ENCODE measurements at places on chromosomes 11 and 22.

DNA sequence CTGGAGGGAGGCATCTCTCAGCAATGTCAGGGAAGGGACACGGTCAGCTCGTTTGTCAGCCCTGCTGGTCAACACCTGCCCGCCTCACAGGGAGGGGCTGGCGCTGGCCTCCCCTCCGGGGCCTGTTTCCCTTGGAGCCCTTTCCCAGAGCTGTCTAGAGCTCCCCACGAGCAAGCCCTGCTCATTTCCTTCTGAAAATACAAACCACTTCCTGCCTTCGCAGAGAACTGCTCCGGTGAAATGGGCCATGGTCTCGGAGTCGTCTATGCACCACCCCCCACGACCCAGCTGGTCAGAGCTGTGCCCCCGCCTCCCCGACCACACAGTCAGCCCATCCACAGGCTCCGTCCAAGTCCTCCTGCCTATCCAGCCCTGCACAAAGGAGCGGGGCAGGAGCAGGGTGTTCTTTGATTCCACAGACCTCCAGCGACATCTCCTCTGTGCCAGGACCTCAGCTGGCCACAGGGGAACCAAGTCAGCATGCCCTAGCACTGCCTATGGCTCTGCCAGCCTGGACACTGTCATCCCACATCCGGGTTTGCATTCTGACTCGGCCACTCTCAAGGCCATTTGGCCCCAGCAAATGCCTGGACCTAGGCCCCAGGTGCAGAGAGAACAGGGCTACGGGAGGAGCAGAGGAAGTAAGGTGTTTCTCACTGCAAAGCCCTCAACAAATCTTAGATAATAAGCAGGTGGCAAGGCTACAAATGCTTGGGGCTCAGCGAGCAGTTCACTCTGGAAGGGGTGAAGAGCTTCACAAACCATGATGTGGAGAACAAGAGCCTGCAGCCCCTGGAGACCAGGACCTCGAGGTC lies 82.1 kb upstream of the WNT11 start:
- DNase-seq, result no peak

GRCh38 chr22:47195484-47196165 lies 433.2 kb downstream of the TBC1D22A start:
- DNase-seq, result no peak

DNA sequence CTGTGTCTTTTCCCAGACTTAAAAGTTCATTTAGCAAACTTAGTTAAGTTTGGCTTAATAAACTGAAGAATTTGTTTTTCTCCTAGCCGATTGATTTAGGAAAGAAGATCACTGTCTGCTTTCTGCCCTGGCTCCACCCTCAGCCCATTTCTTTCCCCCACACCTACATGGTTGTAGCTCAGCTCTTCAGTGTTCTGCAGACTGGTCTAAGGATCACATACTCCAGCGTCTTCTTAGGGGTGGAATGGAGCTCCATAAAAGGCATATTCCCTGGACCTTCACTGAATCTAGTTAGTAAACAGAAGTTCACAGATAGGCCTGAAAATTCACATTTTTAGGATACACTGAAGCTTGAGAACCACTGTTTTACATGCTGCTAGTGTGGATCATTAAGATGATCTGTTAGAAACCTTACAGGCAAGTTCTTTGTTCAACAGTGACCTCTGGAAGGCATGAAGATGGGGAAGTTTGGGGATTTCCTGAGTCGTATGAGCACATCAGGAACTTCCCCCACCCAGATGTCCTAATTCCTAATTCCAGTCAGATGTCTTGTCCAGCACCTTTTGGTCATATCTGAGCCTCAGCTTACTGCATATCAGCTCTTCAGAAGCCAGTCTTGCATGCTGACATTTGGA lies 16.8 kb downstream of the PIWIL4 start:
- no peak for DNase-seq

DNA sequence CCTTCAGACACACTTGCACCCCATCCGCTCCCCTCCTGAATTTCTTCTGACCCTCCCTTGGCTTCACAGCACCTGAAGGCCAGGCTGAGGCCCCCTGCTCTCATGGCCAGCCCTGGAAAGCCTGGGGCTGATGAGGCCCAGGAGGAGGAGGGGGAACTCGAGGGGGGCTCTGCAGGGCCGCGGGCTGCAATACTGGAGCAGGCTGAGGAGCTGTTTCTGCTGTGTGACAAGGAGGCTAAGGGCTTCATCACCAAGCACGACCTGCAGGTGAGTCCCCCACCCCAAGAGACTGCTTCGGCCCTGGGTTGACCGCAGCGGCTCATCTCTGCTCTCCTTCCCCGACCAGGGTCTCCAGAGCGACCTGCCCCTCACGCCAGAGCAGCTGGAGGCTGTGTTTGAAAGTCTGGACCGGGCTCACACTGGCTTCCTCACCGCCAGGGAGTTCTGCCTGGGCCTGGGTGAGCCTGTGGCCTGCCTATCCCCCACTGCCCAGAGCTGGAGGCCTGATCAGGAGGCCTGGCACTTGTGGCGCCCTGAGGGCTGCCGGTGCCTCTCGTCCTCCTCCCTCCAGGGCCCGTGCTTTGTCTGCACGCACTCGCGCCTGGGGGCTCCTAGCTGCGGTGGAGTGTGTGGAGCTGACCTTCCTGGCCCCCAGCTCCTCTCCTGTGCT lies 922 bp downstream of the CRACR2B start:
- DNase-seq, result no peak

DNA sequence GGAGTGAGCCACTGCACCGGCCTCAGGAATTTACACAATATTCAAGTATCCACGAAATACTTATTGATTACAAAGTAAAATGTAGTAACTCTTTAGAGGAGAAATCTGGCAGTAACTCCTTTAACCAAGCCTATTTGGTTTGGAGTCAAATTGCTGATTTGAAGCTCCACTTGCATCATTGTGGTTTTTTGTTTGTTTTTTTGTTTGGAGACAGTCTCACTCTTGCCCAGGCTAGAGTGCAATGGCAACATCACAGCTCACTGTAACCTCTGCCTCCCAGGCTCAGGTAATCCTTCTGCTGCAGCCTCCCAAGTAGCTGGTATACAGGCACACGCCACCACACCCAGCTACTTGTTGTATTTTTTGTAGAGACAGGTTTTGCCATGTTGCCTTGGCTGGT lies 6.4 kb upstream of the QSER1 start:
- no peak for DNase-seq

DNA sequence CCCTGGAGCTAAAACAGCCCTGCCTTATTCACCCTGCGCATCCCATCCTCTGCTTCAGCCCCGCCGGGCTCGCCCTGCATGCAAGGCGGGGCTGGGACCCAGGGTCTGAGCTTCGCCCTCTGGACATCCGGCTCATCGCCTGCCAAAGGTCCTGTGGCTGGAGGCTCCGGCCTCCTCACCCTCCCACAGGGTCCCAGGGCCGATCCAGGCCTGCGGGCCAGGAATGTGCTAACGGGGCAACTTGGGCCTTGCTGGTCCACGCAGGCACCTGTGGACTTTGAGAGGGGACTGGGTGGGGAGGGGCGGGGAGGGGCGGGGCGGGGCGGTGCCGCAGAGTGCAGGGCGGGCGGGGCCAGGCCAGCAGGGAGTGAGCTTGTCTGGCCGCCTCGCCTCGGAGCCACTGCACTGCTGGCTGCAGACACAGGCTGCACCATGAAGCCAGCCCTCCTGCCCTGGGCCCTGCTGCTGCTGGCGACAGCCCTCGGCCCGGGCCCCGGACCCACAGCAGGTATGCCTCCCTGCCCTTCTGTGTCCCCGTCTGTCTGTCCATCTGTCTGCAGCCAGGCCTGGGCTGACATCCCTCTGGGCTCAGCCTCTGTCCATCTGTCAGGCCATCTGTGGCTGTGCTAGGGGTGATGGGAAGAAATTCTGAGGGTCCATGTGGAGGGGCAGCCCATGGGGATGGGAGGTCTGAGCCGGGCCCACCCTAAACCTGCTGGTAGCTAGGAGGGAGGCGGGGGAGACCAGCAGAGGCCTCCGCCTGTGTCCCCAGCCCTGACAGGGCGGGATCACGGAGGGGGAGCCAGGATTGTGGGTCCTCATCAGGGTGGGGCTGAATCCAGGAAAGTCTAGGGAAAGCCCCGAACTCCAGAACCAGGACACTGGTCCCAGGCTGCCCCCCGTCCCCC lies at the start of gene SUSD2:
TSS of gene SUSD2 (plus strand) at position 400 of the 908 bp plus-strand sequence. CDS start at position 433, 33 bp downstream.
- DNase-seq, result no peak

DNA sequence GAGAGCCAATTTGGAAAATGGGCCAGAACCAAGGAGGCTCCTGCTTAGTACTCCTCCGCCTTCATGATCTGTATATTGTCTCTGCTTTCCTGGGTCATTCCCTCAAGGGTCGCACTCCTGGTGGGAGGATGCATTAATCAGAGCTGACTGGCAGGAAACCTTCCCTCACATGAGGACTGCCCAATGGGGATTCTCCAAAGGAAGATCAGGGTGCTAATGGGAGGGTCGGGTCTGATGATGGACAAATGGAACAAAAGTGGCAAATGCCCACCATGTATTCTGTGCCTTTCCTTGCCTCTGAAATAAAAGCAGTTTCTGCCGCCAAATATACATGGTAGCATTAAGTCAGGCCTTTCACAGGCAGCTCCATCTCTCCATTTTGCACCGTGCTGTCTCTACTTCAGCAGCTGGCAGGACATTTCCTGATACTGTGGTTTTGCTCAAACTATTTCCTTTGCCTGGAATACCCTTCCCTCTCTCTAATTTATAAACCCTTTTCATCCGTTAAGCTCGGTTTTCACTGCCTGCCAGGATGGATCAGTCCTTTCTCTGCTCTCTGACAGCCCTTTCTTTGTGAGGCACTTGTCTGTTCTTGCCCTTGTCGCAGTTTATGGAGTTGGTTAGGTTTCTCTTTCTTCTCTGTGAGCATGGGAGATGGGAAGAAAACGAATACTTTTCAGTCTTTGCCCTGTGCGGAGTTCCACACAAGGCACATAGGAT lies 13.5 kb downstream of the SREBF2 start:
- DNase-seq, result no peak

GRCh38 chr11:56093008-56093407 lies at the start of gene OR8I2:
Gene OR8I2 (plus strand): TSS chr11:56093308. CDS start chr11:56093308, 0 bp downstream.
- DNase-seq, result no peak

Data from stimulated activated CD4-positive, alpha-beta T cell treated with anti-CD3 and anti-CD28 coated beads, Interleukin-15, amount 100 ng/mL, for 1 hour (primary cell).